Left ventricle myocardium superior (tissue), 1 donor: ENCODE measurements at places on chromosomes 5 and 9. TPM values are rescaled to one million over a fixed set of nuclear protein-coding genes. Genes with fewer than 3 reads are reported as not detected.

- no peak for DNase-seq
Measured at GRCh38 chr5:10556893-10557746, 6.8 kb upstream of the ANKRD33B start.

DNA sequence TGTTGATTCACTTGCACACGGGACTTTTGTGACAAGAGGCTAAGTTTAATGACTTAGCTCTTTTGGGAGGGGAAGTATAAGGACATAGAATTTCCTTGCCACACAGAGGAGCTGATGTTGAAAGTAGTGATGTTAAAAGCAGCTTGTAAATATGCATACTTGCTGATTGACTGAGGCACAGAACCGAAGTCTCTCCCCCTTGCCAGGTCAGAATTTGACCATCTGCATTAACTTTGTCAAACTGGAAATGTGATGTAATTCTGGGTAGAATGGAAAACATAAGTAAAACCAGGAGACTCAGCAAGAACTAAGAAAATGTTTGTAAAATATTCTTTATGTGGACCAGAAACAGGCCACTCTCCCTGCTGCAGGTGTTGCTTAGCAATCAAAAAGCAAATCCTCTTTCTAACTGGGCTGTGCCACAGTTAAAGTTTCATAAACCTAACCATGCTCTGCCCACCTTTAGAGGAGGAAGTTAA, 284.2 kb downstream of the NR3C1 start:
- no peak for DNase-seq

GRCh38 chr5:137470111-137470920, 28.8 kb downstream of the SPOCK1 start:
- DNase-seq: no peak

DNA sequence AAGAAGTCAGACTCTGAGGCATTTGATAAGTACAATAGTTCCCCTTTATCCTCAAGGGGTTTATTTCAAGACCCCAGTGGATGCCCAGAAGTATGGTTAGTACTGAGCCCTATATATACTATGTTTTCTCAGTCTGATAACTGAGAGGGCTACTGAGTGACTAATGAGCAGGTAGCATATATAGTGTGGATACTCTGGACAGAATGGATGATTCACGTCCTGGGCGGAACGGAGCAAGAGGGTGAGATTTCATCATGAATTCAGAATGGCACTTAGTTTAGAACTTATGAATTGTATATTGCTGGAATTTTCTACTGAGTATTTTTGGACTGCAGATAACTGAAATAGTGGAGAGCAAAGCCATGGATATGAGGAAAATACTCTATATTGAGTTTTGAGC, 457.6 kb downstream of the PLK2 start:
- no peak for DNase-seq

DNA sequence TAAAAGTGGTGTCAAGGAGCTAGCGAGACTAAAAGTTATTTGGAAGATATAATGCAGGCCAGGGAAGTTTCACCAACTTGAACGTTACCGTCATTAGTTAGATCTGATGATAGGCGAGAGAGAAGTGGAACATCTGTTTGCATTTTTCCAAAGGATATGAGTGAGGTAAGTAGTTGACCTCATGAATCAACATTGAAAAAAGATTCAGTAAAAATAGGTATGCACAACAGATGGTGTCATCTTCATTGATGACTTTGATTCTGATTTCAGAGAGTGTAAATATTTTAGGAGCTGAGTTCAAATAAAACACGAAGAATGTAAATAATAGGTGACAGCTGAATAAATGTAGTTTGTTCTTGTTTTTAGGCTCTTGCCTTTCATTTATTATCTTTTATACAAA, 998.9 kb upstream of the CDH6 start:
- no peak for DNase-seq

DNA sequence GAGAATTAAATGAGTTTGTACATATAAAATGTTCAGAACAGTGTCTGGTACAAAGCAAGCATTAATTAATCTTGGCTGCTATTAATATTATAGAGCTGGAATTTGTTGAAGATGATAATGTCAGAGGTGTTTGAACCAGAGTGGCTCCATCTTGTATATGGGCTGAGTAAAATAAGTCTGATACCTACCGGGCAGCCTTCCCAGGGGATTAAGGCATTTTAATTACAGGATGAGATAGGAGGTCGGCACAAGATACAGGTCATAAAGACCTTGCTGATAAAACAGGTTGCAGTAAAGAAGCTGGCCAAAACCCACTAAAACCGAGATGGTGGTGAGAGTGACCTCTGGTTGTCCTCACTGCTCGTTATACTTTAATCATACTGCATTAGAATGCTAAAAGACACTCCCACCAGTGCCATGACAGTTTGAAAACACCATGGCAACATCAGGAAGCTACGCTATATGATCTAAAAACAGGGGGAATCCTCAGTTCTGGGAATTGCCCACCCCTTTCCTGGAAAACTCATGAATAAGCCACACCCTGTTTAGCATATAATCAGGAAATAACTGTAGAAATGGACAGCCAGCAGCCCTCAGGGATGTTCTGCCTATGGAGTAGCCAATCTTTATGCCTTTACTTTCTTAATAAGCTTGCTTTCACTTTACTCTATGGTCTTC, 90.2 kb downstream of the PLK2 start:
- no peak for DNase-seq

GRCh38 chr5:145991044-145991575, 54.7 kb downstream of the SH3RF2 start:
- no peak for DNase-seq

GRCh38 chr9:7300484-7300883, 499.1 kb downstream of the DMAC1 start:
- no peak for DNase-seq

DNA sequence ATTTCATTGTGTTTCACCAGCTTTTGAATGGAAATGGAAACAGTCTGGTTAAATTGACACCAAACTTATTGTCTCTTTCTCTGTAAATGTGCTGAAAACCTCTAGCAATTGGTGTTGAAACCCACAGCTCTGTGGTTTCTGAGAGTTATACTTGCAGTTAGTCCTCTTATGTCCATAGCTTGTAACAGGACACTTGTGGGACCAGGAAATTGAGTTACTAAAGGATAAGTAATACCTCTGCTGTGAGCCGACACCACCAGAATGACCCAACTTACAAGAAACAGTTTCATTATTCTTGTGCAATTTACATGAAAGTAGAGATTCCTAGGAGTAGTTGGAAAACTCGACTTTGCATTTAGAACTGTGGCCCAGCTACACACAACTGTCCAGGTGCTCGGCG, 191.5 kb downstream of the CFAP90 start:
- DNase-seq: no peak

GRCh38 chr9:114176624-114177291, 21.4 kb downstream of the COL27A1 start:
- DNase-seq: no peak

The GNA14 gene
- 1.7 TPM for total RNA-seq

The DPYSL3 gene
- total RNA-seq: 19.5 TPM

The ACTBL2 gene
- not detected for total RNA-seq
